ENCODE measurements at places on chromosomes 1 and 21. TPM values are rescaled to one million over a fixed set of nuclear protein-coding genes. Genes with fewer than 3 reads are reported as not detected.

Gene OR2T33
- total RNA-seq, result not detected

GRCh38 chr1:84299536-84300170, 1.9 kb upstream of the SAMD13 start:
- no peaks in the 10 kb centered on the region for H3K36me3 ChIP-seq
- no peak for DNase-seq
- H3K27me3 ChIP-seq, result no peaks in the 10 kb centered on the region
- peak overlapping the region; percentile 96 for H3K27ac ChIP-seq
- H3K4me3 ChIP-seq, result peak overlapping the region; percentile 94

Gene MAEL
- total RNA-seq, result not detected

GRCh38 chr21:17513214-17514123, 626 bp downstream of the CXADR start:
- H3K4me3 ChIP-seq, result peak overlapping the region; percentile 99
- no peaks in the 10 kb centered on the region for H3K36me3 ChIP-seq
- H3K4me1 ChIP-seq, result no peaks in the 10 kb centered on the region
- H3K27ac ChIP-seq, result peak overlapping the region; percentile 97

- DNase-seq, result no peak
- H3K4me1 ChIP-seq, result no peaks in the 10 kb centered on the region
- no peak overlapping the region for H3K4me3 ChIP-seq
- H3K36me3 ChIP-seq, result no peaks in the 10 kb centered on the region
These were observed 251.6 kb upstream of the FAM78B start for GRCh38 chr1:166418344-166418933.
